ENCODE measurements at places on chromosomes 12 and 14.

DNA sequence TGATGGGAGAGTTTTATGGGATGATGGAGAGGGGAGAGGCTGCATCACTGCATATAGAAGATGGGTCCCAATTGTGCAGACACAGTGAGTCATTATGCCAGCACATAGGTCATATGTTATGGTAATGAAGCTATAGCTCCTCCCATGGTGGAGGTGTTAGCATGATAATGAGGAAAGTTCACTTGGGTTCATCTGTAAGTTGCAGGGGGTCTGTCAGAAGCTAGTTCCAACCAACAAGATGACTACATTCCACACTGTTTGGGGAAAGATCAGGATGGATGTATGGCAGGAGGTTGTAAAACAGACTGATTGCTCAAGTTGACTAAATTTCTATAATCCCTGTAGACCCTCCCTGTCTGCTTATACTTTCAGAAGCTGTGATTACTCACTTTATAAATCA is 561.3 kb downstream of the C12orf50 start:
- no peak for DNase-seq

GRCh38 chr12:21538061-21538653 is 12.1 kb downstream of the SPX start:
- no peak for DNase-seq

DNA sequence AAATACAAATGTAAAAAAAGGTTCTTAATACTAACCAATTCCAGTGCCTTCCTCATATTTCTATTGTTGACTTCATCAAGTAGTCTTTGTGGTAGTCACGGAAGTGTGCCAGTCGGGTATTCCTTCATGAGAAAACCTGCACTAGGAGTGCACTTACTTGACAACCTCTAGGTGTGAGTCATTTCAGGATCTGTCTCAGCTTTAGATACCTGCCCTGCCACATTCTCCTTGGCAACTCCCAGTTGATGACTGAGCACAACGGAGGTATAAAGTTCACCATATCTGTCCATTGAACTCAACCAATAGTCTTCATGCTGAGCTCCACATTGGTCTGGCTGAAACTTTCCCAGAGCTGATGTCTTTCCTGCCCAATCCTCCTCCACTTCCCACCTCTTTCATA is 215.7 kb downstream of the SYT10 start:
- DNase-seq: no peak

DNA sequence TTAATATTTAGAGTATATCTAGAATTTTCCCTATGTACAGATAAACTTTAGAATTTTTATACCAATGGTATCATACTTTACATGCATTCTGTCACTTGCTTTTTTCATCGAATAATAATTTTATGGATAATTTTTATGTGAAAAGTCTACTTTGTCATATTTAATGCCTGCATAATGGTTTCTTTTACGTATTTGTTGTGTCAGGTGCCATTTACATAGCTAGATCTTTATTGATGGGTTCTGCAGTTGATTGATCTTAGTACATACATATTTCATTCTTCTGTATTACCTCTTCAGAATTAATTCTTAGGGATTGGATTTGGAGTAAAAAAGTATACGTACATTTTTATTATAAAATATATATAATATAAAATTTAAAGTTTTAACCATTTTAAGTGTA is 77.7 kb upstream of the NEDD1 start:
- no peak for DNase-seq

DNA sequence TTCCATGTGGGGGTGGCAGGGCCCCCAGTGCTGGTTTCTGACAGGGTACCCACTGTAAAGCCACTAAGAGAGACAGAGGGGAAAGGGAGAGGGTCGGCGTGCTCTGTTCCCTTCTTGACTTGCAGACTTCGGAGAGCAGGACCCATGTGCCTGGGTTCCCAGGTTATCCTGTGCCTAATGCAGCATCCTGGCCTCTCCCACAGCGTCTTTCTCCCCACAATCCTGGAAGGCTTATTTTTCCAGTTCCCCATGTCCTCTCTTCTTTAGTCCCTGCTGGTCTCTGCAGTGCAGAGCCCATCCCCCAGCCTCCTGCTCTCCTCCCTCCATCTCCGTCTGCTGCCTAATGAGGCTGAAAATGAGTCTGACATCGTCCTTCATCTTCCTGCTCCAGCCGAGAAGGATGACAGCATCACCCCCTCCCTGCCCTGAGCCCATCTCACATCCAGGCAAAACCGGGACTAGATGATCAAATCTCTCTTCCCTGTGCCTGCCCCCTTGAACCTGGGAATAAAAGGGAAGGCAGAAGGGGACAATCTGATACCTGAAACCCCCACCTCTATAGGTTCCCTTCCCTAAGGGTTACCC is 15.1 kb downstream of the CALCOCO1 start:
- no peak for DNase-seq

DNA sequence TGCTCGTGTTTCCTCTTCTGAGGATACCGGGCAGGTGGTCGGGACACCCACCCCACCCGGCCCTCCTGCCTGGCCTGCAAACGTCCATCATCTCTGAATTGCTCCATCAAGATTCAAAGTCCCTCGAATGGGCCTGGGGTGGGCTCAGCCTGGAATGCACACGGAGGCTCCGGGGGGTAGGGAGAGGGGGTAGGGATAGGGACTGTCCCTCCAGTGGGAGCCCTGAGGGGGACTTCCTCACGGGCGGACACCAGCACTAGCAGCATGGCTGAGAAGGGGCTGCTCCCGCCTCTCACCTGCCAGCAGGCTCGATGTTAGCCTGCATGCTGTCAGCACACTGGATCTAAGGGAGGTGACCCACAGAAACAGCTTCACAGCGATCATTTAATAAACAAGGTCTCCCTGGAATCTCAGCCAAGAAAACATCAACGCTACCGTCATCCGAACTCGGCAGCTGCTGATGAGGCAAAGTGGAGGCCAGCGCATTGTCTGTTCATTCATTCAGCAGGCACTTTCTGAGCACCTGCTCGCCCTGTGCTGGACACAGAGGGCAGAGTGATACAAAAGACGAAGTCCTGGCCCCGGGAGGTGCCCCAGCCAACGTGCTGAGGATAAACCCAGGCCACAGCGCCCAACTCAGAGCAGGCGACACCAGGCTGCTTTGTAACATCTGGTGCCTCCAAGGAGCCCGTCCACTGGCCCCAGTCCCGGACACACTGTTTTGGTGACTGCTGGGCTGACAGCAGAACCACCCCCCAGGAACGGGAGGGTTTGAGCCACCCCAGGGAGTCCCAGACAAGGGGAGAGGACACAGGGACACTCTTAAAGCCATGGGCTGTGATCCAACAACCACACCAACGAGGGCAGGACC is 6.3 kb downstream of the TMEM179 start:
- DNase-seq: no peak

DNA sequence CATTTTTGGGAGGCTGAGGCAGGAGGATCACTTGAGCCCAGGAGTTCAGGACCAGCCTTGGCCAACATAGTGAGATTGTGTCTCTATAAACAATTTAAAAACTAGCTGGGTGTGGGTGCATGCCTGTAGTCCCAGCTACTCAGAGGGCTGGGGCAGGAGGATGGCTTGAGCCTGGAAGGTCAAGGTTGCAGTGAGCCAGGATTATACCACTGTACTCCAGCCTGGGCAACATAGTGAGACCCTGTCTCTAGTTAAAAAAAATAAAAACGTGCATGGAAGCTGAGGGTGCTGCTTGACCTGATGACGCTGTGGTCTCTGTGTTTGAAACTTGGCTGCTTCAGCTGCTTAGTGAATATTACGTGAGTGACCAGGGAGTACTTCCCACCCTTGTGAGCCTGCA is 89.7 kb downstream of the PPP2R5C start:
- DNase-seq: no peak

- no peak for DNase-seq
Observed at GRCh38 chr12:76083246-76083903, 1.1 kb downstream of the NAP1L1 start.

GRCh38 chr12:569803-570434 is 93.3 kb downstream of the NINJ2 start:
- peak; percentile 77 for DNase-seq

Measured in activated T-helper 1 cell treated with anti-CD3 and anti-CD28 coated beads, Interleukin-2, amount 50 U/mL, for 16 hours (primary cell).